ENCODE measurements at places on chromosomes 16 and 17.
A peak's percentile ranks its signal among the peaks of the same experiment; 100 is the strongest.

DNA sequence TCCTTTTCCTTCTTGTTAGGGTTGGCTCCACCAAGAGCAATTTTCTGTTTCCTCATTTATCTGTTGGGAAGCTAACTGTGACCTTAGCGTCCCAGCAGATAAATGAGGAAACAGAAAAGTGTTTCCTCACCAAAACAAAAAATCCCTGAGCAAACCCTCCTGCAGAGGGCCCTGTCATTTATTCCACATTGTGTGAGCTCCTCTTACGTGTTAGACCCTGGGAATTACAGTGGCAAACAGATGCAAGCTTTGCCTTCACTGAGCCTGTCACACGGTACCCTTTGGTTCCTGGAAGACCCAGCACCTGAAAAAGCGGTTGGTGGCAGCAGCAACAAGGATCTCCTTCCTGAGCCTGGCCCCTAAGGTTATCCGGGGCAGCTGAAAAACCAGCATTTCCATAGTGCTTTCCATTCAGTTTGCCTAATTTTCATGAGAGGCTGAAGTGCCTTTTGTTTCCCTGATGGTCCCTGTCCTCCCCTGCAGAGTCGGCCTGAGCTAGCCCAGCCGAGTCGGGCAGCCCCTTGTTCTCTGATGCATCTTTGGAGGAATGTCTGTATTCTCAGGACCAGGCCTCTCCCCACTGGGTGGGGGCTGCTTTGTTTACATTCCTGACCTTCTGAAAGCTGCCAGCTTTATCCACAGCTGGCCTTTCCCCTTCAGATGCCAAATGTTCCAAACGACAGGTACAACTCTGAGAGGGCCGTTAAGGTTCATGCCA lies 34.7 kb downstream of the YPEL2 start:
- DNase-seq, result peak; percentile 63

DNA sequence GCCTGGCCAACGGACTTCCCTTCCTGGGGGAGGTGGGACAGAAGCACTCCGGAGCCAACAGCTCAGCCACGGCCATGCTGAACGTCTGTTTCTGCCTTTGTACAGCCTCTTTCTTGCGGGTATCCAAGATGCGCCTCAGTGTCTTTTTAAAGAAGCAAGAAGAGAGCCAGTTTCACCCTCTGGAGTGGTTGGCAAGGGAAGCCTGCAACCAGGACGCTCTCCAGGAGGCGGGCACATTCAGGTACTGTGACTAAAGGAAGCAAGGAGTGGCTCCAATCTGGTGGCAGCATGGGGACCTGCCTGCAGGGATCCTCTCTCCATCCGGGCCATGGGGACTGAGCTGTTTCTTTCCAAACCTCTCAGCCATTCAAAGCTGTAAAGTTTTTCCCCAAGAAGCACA lies 60.6 kb upstream of the ENDOV start:
- DNase-seq, result no peak

- DNase-seq, result no peak
Measured at GRCh38 chr16:54077050-54077821, 209.4 kb downstream of the IRX3 start.

GRCh38 chr16:75921281-75921680 lies 195.0 kb upstream of the CPHXL start:
- no peak for DNase-seq

DNA sequence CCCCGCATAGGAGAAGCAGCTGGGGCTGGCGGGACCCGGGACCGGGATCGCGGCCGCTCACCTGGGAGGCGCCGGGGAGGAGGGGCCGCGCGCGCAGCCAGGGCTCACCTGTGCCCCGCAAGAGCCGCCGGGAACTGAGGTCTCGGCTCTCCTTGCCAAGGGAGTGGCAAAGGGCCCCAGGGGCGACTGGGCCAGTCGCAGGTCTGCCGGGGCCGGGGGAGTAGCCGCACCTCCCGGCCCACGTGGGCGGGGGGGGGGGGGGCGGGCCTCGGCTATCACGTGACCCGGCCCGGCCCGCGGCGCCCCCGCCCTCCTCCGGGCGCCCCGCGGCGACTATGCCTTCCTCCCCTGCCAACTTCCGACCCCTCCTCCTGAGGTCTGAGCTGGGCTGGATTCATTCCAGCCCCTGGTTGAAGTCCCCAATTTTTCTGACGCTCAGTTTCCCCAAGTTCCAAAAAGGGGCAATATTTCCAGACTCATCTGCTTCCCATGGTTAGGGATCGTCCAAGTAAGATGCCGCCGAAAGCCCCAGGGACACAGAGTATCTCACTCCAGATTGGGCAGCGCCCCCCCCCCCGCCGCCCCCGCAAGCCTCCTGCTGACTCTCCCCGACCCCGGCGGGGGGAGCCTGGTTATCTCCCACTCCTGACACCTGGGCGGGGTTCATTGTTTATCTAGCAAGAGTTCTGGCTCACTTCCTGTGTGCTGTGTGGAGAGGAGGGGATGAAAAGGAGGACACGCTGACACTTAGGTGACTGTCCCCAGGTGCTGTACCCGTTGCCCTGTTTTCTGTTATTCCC lies at the start of gene TMC6:
TSS of gene TMC6 (minus strand) at position 205 of the 800 bp plus-strand sequence. CDS start 1,923 bp downstream, outside the sequence.
- peak; percentile 82 for DNase-seq

GRCh38 chr17:77810536-77810935 lies 148.0 kb upstream of the TNRC6C start:
- no peak for DNase-seq

- DNase-seq, result no peak
Measured at GRCh38 chr17:40951011-40951622, 13.7 kb upstream of the KRT23 start.

DNA sequence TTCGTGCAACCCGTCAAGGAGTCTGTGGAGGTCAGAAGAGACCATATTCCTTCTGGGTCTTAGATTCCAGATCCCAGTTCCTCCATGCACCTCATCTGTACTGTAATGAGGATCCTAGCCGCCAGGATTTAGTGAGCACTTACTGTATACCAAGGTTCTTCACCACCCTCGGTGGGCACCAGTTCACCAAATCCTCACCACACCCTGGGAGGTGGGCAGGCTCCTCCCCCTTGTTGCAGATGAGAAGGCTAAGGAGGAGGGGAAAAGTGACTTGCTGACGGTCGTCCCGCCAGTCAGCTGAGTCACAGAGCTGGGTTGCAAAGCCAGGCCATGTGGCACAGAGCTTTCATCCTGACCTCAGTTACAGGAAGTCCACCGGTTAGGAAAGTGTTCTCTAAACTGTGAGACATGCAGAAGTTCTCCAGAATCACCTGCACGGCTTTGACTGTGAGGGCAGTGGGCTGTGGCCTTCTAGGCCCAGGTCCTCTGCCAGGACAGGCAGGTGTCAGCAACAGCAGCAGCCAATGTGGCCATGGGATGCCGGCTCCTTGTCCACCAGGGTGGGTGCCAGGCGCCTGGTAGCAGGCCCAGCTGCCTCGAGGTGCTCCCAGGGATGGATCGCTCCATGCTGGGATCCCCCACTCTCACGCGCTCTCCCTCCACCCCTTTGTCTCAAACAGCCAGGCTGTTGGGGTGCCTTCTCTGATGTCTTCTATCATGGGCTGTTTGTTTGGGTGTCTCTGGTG lies 240.3 kb upstream of the GSE1 start:
- DNase-seq, result no peak

- DNase-seq, result no peak
Measured at GRCh38 chr17:37729905-37730304, 15.0 kb downstream of the HNF1B start.

GRCh38 chr16:89633064-89633631 lies 19.7 kb downstream of the DPEP1 start:
- DNase-seq, result no peak

DNA sequence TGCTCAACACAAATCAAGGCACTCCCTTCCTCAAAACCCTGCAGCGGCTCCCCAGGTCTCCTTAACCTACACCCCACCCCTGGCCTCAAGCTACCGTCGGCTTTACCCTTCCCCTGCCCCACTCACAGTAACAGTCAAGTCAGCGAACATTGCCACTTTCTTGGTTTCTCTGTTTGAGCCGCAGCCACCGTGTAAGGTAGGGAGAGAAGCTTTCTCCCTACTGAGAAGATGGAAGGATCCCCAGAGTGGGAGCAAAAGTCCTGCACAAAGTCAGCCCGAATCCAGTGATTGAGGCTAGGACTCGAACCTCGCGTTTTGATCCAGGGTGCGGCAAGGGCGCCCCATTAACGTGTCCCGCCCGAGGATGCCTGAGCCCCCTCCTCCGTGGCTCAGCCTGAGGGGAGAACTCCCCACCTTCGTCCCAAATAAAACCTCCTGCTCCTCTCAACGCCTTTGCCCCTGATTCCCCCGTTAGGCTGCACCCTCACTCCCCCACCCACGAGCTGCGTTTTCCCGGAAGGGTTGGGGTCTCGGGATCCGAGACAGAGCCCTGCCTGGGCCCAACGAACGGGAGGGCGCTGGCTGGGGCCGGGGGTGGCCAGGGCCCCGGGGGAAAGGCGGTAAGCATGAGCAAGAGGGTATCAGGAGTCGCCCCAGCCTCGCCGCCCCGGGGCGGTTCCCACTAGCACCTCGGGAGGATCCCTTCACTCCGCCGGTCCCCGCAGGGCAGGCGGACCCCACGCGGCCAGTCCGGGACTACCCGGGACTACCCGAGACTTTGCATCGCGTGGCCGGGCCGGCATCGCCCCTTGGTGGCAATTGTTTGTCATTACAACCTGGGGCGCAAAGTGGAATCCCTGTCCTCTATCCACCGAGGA lies 9.9 kb upstream of the NAGS start:
- no peak for DNase-seq

- no peak for DNase-seq
Measured at GRCh38 chr17:81043725-81044427, 8.9 kb downstream of the BAIAP2 start.

DNA sequence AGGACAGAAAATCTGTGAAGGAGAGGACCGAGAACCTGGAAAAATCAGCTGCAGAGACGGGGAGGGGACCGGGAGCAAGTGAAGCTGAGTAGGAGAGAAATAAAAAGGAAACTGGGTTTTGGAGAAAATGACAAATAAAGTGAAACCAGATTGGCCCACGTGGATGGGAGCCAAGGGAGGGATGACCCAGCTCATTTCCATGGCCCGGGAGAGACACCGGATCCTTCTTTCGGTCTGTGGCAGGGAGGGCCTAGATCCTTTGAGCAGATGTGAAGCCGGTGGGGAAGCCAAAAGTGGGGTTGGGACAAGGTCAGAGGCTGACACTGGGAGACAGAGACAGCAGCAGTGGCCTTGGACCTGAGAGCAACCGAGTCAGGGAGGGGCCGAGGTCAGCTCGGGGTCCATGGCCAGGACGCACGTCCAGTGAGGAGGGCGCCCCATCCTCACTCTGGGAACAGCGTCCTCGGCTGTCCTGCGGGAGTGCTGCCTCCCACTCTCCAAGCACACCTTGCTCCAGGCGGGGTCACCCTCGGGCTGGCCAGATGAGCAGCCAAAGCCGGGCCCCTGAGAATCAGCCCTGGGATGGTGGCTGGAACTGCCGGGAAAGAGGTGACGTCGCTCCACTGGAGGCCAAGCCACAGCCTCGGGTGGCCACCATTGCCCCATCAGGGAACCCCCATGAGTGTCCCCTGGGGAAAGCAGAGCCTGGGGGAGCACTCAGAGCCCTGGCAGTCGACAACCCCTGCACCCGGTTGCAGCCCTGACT lies 50.8 kb upstream of the CDR2 start:
- no peak for DNase-seq

- no peak for DNase-seq
Measured at GRCh38 chr17:5042157-5043022, 7.2 kb upstream of the SLC52A1 start.

- no peak for DNase-seq
Measured at GRCh38 chr17:33972763-33973162, 282.3 kb upstream of the CCL2 start.

GRCh38 chr17:7217113-7217987 lies 2.3 kb downstream of the DLG4 start:
- DNase-seq, result peak; percentile 56

DNA sequence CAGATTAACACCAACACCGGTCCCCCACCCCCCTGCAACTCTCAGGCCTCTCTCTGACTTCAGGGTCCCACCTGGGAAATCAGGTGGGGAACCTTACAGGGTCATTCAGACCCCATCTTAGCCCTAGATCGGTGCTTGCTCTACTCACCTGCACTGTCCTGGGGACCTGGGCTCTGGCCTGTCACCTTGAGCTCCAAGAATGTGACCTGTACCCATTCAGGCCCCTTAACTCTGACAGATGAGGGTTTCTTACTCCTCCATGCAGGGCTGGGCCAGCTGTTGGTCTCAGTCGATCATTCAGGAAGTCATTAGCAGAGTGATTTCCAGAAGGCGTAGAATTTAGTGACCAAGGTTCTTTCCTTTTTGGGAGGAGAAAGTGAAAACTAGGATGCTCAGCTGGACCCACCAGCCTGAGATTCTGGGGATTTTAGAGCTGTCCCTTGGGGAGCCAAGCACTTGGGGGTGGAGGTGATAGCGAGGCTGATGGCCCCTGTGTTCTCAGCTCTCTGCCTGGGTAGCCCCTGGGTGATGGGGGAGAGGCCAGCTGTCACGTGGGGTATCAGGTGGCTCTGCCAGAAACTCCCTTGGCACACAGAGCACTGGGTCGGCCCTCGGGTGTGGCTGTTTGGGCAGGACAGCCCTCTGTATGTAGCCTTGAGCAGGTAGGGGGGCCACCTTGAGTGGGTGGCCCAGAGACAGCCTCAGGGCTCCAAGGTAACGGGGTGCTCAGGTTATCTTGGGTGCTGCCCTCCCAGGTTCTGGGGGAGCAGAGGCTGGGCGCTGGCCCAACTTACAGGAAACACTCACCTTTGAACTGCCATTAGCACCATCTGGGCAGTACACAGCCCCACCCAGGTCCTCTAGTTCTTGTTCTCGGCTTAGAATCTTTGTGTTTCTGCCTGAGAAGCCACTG lies 724 bp downstream of the MVP start:
- DNase-seq, result no peak

DNA sequence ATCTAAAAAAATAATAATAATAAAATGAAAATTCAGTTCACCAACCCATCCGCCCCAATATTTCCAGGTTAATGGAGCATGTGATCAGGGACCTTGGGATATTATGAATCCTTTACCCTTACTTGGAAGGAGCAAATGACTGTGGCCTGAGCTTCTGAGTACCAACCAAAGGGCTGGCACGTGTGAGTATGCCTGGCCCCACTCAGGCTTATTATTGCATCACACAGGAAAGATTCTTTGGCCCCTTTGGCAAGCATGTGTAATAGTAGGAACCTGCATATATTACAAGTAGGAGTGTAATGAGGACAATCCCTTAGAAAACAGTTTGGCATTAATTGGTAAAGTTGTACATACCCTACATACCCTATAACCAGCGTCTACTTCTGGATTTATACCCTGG lies 7.2 kb upstream of the C17orf78 start:
- no peak for DNase-seq

- DNase-seq, result no peak
Measured at GRCh38 chr16:78942625-78943245, 657.8 kb downstream of the MAF start.

All from NCI-H510A treated with DMSO at 0.1 percent for 48 hours (cell line).